Right atrium auricular region (tissue), 2 donors: ENCODE measurements at places on chromosomes 11 and 22. TPM values are rescaled to one million over a fixed set of nuclear protein-coding genes. Genes with fewer than 3 reads are reported as not detected.

Gene HBG2
- not detected for total RNA-seq

Gene CTSF
- total RNA-seq = 124 TPM

Gene SCGB1A1
- not detected for total RNA-seq

- DNase-seq = no peak
Observed at GRCh38 chr22:29109822-29110221, 37.0 kb downstream of the KREMEN1 start.
